ENCODE measurements at places on chromosomes 1 and 21.

DNA sequence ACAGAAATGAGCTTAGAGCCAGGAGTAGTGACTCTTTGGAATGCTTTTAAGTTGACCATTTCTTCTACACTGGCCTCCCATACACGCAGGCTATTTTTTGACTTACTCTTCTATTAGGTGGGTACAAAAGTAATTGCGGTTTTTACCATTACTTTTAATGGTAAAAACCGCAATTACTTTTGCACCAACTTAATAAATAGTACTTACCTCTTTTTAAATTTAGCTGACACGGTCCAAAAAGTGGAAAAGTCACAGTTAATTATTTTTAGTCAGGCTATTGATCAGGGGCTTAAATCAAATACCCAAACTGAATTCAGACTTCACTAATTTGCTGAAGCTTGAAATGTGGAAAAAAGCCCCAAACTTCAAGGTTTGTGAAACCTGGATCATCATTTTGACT lies 138.7 kb downstream of the GRIK1 start:
- no peak for DNase-seq

GRCh38 chr1:209162651-209163050 lies 420.9 kb upstream of the CAMK1G start:
- DNase-seq: no peak

- no peak for DNase-seq
These were observed 53.9 kb downstream of the SYDE2 start for GRCh38 chr1:85146972-85147359.

DNA sequence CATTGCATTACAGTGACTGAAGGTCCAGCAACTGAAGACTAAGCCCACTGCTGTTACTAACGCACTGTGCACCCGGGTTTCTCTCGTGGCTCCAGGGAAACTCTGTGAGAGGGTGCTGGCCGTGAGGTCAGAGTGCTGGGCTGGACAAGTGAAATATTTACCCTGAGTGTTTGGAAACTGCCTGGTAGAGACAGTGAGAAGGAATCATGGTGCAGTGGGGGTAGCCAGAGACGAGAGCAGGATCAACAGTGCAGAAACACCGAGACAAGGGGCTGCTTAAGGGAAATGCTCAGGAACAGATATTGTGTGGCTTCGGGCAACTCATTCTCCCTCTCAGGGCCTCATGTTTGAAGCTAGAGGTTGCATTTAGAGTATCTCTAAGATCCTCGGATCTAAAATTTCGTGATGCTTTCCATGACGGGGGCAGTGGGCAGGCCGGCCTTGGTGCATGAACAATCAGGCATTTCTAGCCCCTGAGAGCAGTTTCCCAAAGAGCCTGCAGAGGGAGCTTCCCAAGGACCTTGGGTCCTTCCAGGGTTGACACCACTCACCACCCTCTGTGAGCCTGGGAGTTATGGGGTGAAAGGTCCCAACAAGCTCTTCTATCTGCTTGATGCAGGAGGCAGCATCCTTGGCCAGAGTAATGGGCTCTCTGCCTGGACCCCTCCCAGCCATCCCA lies 9.7 kb downstream of the CD2 start:
- DNase-seq: no peak

DNA sequence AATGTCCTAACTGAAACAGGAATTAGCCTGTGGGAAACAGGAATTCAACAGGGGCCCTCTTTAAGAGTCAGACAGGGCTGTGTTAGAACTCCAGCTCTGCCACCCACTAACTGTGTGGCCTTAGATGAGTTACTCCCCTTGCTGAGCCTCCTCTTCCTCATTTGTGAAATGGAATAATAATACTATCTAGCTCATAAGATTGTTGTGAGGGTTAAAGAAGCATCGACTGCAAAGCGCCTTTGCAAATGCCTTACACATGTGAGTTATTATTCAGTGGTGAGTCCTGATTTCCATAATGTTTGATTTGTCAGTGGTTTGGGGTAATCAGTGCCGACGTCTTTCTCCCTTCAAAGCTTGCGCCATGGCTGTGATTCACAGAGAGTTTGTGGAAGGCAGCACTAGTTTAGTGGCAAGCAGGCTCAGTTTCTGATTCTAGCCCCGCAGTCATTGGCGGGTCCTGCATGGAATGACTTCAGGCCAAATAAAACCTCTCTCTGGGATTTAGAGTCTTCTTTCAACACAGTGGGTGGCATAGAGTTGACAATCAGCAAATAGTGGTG lies 388.5 kb downstream of the PLPP3 start:
- no peak for DNase-seq

DNA sequence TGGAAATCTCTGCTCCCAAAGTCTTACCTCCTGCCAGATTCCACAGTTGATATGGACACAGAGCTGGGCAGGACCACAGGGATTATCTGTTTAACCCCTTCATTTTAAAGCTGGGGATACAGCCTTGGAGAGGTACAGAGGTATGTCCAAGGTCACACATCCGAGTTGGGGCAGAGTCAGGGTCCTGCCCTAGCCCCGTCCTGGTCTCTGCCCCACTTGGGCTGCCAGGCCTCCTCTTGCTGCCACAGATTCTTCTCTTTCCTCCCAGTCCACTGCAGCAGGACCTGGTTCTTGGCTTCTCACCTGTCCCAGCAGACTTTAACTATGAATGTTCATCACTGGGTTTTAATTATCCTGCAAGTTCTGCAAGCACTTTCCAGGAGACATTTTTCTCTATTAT lies 258.3 kb downstream of the MATN1 start:
- no peak for DNase-seq

- no peak for DNase-seq
These were observed 37.0 kb upstream of the ITPKB start for GRCh38 chr1:226776066-226776465.

- no peak for DNase-seq
These were observed 70.9 kb upstream of the COL6A1 start for GRCh38 chr21:45910548-45911221.

GRCh38 chr1:156860628-156861423 lies at the start of gene NTRK1:
TSS of gene NTRK1 (plus strand) at chr1:156860865. CDS start at chr1:156860935, 70 bp downstream.
- DNase-seq: no peak

DNA sequence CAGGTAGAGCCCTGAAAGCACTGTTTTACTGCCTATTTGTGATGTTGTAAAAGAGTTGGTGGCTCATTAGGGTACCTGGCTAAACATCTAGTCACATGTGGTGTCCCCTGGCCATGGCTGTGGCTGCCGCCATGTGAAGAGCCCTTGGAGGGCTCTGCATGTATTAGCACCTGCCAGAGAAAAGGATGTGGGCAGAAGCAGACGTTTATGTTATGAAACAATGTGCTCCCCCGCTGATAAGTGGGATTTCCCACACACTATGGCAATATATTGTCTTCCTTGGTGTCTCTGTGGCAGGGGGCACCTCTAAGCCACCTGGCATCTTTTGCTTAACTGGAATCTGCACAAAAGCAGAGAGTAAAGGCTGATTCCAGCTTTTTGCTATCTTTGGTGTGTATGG lies 9.6 kb downstream of the TENT5C start:
- DNase-seq: no peak

DNA sequence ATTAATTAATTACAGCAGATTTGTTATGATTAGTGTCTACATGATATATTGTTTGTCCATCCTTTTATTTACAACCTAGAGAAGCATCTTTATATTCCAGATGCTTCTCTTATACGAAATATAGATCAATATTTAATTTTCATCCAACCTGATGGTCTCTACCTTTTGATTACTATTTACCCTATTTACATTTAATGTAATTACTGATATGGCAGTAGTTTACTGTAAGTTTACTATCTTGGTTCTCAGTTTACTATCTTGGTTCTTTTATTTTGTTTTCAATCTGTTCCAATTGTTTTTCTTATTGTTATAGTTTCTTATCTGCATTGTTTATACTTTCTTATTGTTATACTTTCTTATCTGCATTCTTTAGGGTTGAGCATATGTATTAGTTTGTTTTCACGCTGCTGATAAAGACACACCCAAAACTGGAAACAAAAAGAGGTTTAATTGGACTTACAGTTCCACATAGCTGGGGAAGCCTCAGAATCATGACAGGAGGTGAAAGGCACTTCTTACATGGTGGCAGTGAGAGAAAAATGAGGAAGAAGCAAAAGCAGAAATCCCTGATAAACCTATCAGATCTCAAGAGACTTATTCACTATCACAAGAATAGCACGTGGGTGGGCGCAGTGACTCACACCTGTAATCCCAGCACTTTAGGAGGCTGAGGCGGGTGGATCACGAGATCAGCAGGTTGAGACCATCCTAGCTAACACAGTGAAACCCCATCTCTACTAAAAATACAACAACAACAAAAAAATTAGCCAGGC lies 28.9 kb downstream of the FAF1 start:
- DNase-seq: no peak

GRCh38 chr1:165629848-165630628 lies 996 bp upstream of the MGST3 start:
- no peak for DNase-seq

DNA sequence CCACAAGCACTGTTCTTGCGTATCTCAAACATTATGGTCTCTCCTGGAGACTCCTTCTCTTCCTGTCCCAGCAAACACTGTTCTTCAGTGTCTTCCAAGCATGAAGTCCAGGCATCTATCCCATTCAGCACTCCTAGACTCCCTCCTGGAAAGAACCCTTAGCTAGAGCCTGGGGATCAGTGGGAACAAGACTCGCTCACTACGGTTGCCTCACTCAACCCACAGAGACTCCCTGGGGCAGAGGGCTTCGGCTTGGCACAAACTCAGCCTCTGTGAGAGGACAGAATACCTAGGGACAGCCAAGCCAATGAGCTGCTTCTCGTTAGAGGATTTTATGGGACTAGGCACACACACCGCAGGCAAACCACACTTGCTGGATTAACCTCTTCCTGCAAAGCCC lies 86.5 kb upstream of the IPO9 start:
- DNase-seq: no peak

- no peak for DNase-seq
These were observed 4.4 kb upstream of the IFI6 start for GRCh38 chr1:27676410-27676809.

- DNase-seq: no peak
These were observed 321.3 kb upstream of the VAMP3 start for GRCh38 chr1:7449750-7450149.

DNA sequence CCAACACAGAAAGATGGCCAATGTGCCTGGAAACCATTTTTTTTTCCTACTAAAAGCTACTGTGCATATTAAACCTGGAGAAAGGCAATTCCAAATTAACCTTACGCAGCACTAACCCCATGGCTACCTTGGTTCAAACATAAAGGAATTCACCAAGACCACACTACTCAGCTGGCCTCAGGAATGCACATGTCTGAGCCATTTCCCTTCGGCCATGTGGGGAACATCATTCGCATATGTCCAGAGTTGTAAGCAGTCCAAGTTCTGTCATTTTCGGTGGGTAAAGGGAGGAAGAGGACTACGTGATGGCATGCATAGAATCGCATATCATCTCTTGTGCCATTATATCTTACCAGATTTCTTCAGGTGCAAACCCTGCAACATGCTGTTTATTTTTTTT lies 175.4 kb downstream of the NTMT2 start:
- DNase-seq: no peak

DNA sequence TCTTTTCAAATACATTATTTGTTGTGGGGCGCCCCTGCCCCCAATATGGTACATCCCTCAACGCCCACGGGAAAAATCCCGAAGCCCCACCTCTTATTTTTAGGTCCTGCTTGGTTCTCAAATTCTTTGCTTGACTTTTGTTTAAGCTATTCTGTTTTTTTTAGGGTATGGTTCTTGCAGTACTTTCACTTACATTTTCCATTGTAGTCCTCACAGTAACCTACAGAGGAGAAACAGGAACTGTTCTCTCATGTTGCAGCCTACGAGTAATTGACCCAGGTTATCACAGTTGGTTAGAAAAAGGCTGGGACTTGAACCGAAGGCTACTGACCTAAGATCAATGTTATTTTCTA lies 697 bp upstream of the C21orf91 start:
- no peak for DNase-seq

GRCh38 chr1:70041317-70042045 lies 163.9 kb downstream of the LRRC40 start:
- DNase-seq: no peak

- no peak for DNase-seq
These were observed 14.9 kb downstream of the OLFML2B start for GRCh38 chr1:162008799-162009198.

DNA sequence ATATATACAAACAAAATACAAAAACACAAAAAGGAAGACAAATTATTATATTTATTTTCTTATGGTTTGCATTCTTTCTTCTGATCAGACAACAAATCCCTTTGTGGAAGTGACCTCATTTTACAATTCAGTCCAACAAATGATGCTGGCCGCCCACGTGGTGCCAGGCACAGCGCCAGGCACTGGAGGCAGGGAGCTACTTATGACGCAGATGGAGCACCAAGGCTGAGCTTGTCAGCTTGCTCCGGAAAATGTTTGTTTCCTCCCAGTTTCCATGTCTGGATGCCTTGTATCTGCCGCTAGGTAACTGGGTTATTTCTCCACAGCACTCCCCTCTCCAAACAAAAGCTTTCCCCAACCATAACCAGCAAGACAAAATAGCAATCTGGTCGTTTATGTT lies 30.7 kb upstream of the CD34 start:
- no peak for DNase-seq

DNA sequence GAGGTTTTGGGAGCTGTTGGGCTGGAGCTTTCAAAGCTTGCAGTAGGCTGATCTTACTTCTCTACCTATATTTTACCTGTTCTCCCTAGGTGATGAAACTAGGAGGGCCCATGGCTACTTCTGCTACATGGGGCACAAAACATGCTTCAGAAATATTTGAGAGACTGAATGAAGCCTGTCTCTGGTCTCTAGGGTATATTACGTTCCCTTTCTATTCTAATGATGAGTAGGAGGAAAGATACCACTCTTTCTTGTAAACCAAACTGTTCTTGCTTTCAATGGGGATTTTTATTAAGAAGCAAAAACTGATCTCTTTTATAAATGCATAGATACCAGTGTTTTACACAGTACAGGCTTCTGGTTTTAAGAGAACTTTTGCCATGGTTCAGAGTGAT lies 103.1 kb downstream of the GALNT2 start:
- DNase-seq: no peak

Measured in stimulated activated CD8-positive, alpha-beta memory T cell treated with anti-CD3 and anti-CD28 coated beads, Interleukin-4, amount 100 ng/mL, for 4 hours (primary cell).